ENCODE measurements at places on chromosomes 1 and 21. TPM values are rescaled to one million over a fixed set of nuclear protein-coding genes. Genes with fewer than 3 reads are reported as not detected.

TMEM82 gene
- not detected for total RNA-seq

OR2L5 gene
- not detected for total RNA-seq

CFHR3 gene
- total RNA-seq = not detected

CADM3 gene
- not detected for total RNA-seq

FAM131C gene
- total RNA-seq = 0.41 TPM

SLC1A7 gene
- not detected for total RNA-seq

All from T-helper 2 cell treated with Interferon-gamma antibody and Interleukin-4, amounts not matched to agents 100 ng/mL and 5 ng/mL, for 36 hours (primary cell).